IPS-NIHi11 (cell line): ENCODE measurements at places on chromosomes 1 and 21.

- no peak for DNase-seq
Observed at GRCh38 chr1:206947255-206947654, 989 bp upstream of the PIGR start.

- DNase-seq, result no peak
Observed at GRCh38 chr1:162349635-162350330, 26.9 kb downstream of the SPATA46 start.

- no peak for DNase-seq
Observed at GRCh38 chr1:173869021-173869359, 810 bp downstream of the ZBTB37 start.

DNA sequence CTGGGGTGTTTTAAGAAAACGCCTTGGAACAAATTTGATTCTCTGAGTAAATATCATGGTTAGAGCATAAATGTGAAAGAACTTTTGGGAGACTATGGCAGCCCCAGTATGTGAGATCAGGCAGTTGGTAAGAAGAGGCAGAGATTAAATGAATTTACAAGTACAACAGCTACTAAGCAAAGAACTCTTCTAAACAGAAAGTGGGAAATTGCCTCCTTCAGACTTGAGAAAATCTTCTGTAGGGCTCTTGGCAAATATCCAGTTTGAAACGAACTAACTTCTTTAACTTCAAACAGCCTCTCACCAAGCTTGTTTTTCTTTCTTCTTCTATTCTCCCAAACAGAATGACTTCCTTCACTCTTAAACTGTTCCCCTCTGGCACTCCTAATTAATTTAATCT lies 337.7 kb downstream of the SIPA1L2 start:
- DNase-seq, result no peak

GRCh38 chr1:167800251-167800650 lies 78.5 kb downstream of the MPZL1 start:
- DNase-seq, result no peak
